Stomach (tissue), 19 donors: ENCODE measurements at places on chromosomes 1 and 21. TPM values are rescaled to one million over a fixed set of nuclear protein-coding genes. Genes with fewer than 3 reads are reported as not detected.

DNA sequence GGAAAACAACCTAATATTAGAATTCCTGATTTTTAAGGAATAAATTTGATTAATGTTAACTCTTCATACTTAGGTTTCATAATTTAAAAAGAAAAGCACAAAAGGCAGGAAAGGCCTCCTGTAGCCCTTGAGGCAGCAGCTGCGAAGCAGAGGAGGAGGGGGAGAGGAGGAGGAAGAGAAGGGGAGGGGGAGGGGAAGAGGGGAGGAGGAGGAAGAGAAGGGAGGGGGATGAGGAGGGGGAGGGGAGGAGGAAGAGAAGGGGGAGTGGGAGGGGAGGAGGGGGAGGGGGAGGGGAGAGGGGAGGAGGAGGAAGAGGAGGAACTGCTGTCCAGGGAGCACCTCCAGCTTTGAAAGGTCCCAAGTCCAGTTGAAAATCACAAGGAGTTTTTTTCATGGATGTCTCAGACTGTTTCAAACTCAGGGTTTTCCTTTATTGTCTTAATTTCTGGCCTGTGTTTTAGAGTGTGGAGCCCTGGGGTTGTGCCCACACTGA, 35.1 kb upstream of the DIP2A start:
- no peak overlapping the region for H3K27ac ChIP-seq
- no peak overlapping the region for H3K4me3 ChIP-seq
- no peaks in the 10 kb centered on the region for H3K4me1 ChIP-seq
- DNase-seq, result no peak
- H3K36me3 ChIP-seq, result peaks cover 40% of the 10 kb centered on the region

DNA sequence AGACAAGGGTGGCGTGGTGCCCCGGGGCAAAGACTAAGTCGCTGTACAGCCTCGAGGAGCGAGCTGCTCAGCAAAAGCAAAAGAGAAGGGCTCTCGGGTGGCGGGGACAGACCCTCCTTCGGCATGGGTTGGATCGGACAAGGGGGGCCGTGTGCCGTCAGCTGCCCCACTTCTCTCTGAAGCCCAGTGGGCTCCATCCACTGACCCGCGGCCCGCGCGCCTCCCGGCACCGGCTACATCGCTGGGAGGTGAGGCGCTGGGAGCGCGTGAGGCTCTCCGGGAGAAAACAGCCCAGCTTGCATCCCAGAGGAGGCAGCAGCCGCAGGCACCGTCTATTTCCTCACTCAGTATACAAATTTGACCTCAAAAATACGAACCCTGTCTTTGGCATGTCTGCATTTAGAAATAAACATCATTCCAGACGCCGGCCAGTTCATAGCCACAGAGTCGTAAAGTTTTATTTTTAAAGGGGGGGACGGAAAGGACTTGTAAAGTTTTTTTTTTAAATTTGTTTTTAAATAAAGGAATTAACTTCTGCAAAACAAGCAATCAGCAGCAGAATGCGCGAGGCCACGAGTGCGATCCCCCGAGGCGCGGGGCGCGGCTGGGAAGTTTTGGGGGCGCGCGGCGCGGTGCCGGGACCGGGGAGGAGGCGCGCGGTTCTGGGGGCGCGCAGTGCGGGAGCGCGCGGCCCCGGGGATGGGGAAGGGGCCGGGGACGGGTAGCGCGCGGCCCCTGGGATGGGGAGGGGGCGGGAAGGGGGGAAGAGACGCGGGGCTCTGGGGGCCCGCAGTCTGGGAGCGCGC, 689 bp upstream of the GPR137B start:
- peak overlapping the region; percentile 71 for H3K4me3 ChIP-seq
- no peaks in the 10 kb centered on the region for H3K27me3 ChIP-seq
- H3K4me1 ChIP-seq, result peaks cover 48% of the 10 kb centered on the region
- no peaks in the 10 kb centered on the region for H3K36me3 ChIP-seq

GRCh38 chr1:61487801-61488200, 237.1 kb downstream of the TM2D1 start:
- H3K27me3 ChIP-seq, result no peaks in the 10 kb centered on the region
- no peak for DNase-seq
- no peak overlapping the region for H3K4me3 ChIP-seq
- no peaks in the 10 kb centered on the region for H3K36me3 ChIP-seq
- no peak overlapping the region for H3K27ac ChIP-seq
- H3K4me1 ChIP-seq, result no peaks in the 10 kb centered on the region

DNA sequence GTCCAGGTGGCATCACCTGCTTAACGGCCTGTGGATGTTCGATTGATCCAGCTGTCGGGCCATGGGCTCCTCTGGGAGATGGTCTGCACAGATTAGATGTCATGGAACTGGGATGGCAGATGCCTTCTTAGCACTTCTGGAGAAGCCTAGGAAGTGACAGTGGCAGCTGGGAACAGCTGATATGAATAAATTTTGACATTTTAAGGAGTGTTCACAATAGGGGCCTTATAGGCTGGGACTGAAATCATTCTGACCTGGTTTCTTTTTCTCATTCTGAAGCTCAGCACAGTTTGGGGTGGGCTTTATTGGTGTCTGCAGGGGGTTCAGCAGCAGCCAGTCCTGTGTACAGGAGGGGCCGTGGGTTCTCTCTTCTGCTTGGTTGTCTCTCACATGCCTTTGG, 175.3 kb downstream of the CACNA1E start:
- no peaks in the 10 kb centered on the region for H3K4me1 ChIP-seq
- H3K36me3 ChIP-seq, result no peaks in the 10 kb centered on the region
- H3K4me3 ChIP-seq, result no peak overlapping the region
- DNase-seq, result no peak

- no peaks in the 10 kb centered on the region for H3K36me3 ChIP-seq
- no peak overlapping the region for H3K4me3 ChIP-seq
- H3K27me3 ChIP-seq, result no peaks in the 10 kb centered on the region
- H3K27ac ChIP-seq, result no peak overlapping the region
These were observed 180.8 kb downstream of the BRINP2 start for GRCh38 chr1:177351361-177352108.

DNA sequence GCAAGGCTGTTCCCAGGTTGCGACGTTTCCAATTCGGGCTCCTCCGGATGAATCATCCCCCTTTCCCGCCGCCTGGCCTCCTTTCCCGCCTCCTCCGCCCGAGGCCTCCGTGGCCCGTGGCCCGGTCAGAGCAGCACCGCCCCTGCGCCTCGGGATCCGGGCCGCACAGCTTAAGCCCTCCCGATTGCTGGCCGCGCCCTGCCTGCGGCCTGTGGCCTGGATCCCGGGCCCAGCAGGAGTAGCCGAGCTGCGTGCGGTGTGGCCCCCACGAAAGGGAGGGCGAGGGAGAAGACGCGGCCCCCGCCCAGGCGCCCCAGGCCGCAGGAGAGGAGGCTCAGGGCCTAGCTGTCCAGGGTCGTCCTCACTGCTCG, 1.0 kb downstream of the TMEM200B start:
- peak overlapping the region; percentile 74 for H3K4me3 ChIP-seq
- H3K4me1 ChIP-seq, result peaks cover 68% of the 10 kb centered on the region
- H3K27me3 ChIP-seq, result peaks cover 51% of the 10 kb centered on the region
- no peaks in the 10 kb centered on the region for H3K36me3 ChIP-seq
- peak; percentile 49 for DNase-seq

DNA sequence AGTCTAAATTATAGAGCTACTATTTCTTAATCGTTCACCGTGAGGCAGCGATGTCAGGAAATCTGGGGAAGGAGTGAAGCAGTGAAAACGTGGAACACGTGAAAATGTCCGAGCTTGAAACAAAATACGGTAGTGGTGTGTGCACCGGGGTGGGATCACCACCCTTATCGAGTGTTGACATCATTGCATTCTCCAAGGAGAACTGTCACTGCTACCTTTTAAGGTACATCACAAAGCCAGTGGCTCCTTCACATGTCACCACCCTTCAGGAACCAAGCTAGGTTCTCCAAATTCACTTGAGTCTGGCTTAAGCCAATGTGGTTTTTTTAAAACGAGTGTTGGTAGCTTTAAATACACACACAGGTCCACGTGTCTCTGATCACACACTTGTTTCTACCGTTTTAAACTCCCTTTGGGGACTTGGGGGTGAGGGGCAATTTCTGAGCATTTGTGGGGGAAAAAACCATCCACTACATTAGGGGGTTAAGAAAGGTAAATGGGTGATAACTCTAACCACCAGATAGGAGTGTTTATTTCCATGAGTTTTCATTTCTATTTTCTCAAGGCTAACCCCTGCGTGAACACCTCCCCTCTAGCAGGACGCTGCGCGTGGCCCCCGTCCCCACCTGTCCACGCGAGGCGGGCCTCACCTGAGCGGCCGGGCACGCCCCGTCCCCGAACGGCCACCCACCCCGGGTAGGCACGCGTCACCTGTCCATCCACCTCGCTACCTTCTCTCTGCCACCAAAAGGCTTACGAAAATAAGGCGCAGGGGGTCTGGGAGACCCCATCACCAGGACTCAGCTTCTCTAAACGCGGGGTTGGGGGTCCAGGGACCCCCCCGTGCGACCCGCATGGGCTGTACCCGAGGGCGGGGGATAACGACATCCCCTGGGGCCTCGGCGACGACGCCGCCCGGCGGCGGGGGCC, 978 bp downstream of the PRDM15 start:
- H3K27me3 ChIP-seq, result no peaks in the 10 kb centered on the region
- H3K4me1 ChIP-seq, result peaks cover 14% of the 10 kb centered on the region
- peak; percentile 77 for DNase-seq
- peak overlapping the region; percentile 96 for H3K27ac ChIP-seq
- H3K4me3 ChIP-seq, result peak overlapping the region; percentile 76
- peaks cover 4% of the 10 kb centered on the region for H3K36me3 ChIP-seq

DNA sequence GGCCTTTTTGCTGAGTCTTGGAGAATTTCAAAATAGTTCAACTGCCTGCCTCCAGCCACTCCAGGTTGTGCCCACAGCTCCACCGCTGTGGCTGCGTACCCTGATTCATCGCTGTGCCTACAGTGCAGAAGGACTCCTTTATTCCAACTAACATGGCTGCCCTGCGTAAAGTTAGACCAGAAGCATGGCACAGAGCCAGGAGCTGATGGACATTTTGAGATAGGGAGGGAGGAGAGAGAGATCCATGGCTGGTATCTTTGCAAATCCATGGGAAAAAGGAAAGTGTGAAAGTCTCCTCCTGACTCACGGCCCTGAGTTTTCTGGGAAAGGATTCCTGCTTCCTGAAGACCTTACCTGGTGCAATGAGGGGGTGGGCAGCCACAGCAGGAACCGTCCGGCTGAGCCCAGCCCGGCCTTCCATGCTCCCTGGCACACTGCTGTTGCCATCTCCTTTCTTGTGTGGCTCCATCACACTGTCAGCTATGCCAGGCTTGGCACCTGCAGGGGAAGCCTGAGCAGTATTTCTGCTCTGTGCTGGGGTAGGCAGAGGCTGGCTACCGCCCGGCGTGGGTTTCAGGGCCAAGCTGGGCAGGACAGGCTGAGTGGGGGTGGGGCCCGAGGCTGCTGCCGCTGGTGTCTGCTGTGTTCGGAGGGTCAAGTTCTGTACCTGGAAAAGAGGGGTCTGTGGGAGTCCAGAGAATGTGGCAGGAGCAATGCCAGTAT, 46.0 kb upstream of the A3GALT2 start:
- DNase-seq, result peak; percentile 55
- H3K4me3 ChIP-seq, result no peak overlapping the region
- peaks cover 39% of the 10 kb centered on the region for H3K36me3 ChIP-seq
- H3K27me3 ChIP-seq, result no peaks in the 10 kb centered on the region
- H3K4me1 ChIP-seq, result peaks cover 50% of the 10 kb centered on the region

DNA sequence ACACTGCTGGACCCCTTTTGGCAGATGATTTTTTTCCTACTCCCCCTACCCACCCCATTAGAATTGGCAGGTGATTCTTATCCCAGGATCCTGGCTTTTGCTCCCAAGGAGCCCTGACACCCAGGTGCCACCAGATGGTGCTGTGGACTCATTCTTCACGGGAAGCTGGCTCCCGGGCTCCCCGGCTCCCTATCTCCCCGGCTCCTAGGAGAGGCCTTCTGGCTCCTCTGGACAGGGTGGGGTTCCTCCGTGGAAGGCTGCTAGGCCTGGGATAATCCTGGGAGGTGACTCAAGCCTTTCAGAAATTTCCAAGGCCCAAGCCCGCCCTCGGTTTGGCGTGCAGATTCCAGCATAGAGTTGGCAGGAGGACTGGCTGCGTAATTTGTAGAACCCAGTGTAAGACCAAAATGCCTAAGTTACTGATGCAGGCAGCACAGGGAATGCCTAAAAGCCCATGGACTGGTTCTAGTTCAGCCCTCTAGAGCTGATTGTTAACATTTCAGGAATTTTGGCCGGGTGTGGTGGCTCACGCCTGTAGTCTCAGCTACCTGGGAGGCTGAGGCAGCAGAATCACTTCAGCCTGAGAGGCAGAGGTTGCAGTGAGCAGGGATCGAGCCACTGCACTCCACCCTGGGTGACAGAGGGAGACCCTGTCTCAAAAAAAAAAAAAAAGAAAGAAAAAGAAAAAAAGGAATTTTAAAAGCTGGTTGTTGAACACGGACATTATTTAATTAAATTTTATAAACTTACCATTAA, 6.8 kb upstream of the BSDC1 start:
- DNase-seq, result peak; percentile 88
- no peaks in the 10 kb centered on the region for H3K27me3 ChIP-seq
- H3K27ac ChIP-seq, result peak overlapping the region; percentile 78
- no peaks in the 10 kb centered on the region for H3K36me3 ChIP-seq

- DNase-seq, result no peak
- no peak overlapping the region for H3K27ac ChIP-seq
- no peaks in the 10 kb centered on the region for H3K27me3 ChIP-seq
- peaks cover 52% of the 10 kb centered on the region for H3K4me1 ChIP-seq
These were observed 1.4 kb upstream of the CA14 start for GRCh38 chr1:150256198-150256553.

DNA sequence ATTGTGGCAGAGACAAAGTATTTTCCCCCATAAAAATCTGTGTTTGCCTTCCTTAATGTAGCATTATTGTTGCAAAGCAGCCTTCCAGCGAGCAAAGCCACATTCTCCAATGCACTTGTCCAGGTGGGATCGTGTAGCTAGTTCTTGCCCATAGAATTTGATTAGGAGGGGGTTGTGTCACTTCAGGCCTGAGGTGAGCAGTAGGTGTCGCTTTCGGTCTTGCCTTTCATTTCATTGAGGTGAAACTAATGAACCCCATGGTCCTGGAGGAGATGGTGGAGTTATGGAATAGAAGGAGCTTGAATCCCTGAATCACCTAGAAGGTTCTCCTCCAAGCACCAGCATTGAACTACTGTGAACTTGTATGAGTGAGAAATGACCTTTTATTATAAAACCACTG, 318.9 kb upstream of the PBX1 start:
- H3K27ac ChIP-seq, result no peak overlapping the region
- no peaks in the 10 kb centered on the region for H3K27me3 ChIP-seq
- H3K36me3 ChIP-seq, result no peaks in the 10 kb centered on the region

GRCh38 chr1:108085628-108086027, 114.5 kb downstream of the SLC25A24 start:
- H3K27me3 ChIP-seq, result no peaks in the 10 kb centered on the region
- H3K27ac ChIP-seq, result no peak overlapping the region
- H3K36me3 ChIP-seq, result no peaks in the 10 kb centered on the region
- H3K4me1 ChIP-seq, result no peaks in the 10 kb centered on the region
- H3K4me3 ChIP-seq, result no peak overlapping the region
- DNase-seq, result no peak

DNA sequence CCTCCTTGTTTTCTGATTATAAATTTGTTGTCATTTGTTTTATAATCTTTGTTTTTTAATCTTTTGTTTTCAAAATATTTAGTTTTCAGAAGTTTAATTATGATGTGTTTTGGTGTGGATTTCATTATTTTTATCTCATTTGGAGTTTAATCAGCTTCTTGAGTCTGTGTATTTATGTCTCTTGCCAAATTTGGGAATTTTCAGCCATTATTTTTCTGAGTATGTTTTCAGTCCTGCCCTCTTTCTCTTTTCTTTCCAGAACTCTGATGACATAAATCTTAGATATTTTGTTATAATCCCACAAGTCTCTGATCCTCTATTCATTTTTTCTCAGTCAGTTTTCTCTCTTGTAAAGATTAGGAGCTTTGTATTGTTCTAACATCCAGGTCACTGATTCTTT, 89.8 kb downstream of the RHOU start:
- no peak overlapping the region for H3K4me3 ChIP-seq
- H3K27me3 ChIP-seq, result no peaks in the 10 kb centered on the region
- no peaks in the 10 kb centered on the region for H3K36me3 ChIP-seq

Gene SGIP1
- 1.8 TPM for total RNA-seq

Gene KIF17
- not detected for total RNA-seq

Gene PTPN7
- 2.0 TPM for total RNA-seq

Gene MROH9
- not detected for total RNA-seq
